NCI-H460 (cell line): ENCODE measurements at places on chromosomes 1 and 21.

GRCh38 chr1:34970829-34971228, 14.3 kb downstream of the TMEM35B start:
- DNase-seq: no peak

DNA sequence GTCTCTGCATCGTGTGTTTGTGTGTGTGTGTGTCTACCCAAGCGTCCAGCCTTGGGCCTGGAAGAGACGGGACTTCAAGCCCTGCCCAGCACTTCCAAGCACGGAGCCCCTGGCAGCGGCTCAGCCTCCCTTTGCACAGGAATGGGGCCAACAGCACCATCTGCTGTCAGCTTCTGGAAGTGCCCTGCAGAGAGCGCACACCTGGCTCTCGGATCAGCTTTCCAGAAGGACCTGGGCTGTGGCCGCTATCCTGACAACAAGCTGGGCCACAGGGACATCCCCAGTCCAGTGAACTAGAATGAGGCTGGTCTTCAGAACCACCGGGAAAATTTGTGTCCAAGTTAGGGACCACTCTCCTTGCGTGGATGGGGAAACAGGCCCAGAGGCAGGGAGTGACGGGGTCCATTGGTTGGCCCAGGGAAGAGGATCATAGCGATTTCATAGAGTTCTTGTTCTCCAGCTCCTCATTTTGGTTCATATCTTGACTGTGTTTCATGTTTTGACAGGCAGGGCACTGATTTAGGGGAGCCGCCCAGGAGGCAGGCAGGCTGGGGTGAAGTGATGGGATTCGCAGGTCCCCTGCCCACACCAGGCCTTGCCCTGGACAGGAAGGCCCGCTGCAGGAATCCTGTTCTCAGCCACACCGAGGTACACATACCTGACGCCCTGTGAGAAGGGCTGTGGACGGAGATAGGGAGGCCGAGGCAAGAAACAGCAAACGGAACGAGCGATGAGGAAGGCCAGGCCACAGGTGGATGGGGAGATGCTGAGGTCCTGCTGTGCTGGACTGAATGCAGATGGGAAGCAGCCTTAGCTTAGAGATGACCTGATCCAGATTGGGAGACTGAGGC, 38.4 kb downstream of the TAS1R2 start:
- DNase-seq: peak; percentile 53

- DNase-seq: no peak
Measured at GRCh38 chr1:37828410-37829074, 20.5 kb upstream of the YRDC start.

- DNase-seq: no peak
Measured at GRCh38 chr21:43187715-43188114, 18.9 kb downstream of the CRYAA start.

DNA sequence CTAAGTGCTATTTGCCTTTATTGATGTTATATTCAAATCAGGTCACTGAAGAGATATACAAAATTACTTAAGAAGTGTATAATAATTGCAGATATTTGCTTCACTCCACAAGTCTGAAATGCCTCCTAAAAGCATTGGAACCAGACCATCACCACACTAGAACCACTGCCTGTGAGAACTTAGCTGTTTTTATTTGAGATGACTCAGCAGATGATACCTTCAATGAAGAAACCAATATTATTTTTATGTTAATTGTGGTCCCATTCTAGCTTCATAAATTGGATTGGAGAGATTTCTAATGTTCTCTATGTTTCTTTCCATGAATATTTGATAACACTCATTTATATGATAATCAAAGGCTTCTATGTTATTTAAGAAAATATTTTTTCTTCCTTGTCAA, 740.6 kb downstream of the KCNT2 start:
- DNase-seq: no peak

DNA sequence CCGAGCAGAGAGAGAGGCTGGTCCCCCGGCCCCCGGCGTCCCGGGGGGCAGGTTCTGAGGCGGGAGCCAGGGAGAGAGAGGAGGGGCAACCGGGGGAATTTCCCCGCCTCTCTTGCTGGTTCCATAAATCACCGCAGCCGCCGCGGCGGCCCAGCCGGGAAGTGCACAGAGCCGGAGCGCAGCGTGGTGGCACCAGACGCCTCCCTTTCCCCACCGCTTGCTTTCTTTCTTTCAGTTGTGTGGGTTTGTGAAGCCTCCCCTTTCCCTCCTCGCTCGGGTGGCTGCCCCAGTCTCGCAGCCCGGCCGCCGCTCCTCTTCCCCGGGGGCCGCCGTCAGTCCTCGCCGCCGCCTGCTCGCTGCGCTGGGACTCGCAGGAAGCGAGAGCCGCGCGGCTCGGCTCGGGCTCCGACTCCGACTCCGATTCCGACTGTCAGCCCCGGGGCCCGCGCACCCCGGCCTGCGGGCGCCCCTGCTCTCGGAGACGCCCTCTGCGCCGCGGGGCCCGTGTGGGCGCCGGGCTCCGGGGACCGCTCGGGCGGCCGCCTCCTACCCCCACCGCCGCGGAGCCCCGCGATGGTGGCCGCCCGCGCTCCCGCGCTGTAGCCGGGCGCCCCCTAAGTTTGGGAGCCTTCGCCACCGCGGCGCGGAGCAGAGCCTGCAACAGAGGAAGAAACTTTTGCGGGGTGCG, at the start of gene CACHD1:
Gene CACHD1 (plus strand): TSS at position 153 of the 688 bp plus-strand sequence. CDS start 616 bp downstream, outside the sequence.
- DNase-seq: peak; percentile 53

DNA sequence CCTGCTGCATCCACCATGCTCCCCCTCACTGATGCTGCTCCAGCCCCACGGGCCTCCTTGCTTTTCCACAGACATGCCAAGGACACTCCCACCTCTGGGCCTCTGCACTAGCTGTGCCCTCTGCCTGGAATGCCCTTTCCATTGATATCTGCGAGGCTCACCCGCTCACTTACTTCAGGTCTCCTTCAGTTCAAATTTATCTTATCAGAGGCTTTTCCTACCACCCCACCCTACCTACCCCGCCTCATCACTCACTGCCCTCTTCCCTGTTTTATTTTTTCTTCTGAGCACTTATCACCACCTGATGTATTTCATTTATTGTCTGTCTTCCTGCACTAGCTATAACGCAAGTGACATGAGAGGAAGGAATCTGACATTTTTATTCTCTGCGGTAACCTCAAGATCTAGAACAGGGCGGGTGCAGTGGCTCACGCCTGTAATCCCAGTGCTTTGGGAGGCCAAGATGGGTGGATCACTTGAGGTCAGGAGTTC, 7.0 kb downstream of the HSPG2 start:
- no peak for DNase-seq
